ENCODE measurements at places on chromosomes 16 and 17. TPM values are rescaled to one million over a fixed set of nuclear protein-coding genes. Genes with fewer than 3 reads are reported as not detected.

Gene NRN1L
- 0.99 TPM for total RNA-seq

Gene DNAI2
- not detected for total RNA-seq

Gene ESRP2
- 44.6 TPM for total RNA-seq

Gene MYBBP1A
- total RNA-seq, result 32.4 TPM

Gene PAFAH1B1
- total RNA-seq, result 82.6 TPM

Gene CHCT1
- total RNA-seq, result not detected

Gene TSPAN10
- not detected for total RNA-seq

Gene USP31
- 13.3 TPM for total RNA-seq

Gene XAF1
- total RNA-seq, result 19.7 TPM

Gene FOXJ1
- 0.57 TPM for total RNA-seq

Gene HOXB6
- 1.3 TPM for total RNA-seq
